Transverse colon (tissue), 4 donors: ENCODE measurements at places on chromosomes 6 and 20. TPM values are rescaled to one million over a fixed set of nuclear protein-coding genes. Genes with fewer than 3 reads are reported as not detected.

RIPOR3 gene
- total RNA-seq = 4.6 TPM

AGER gene
- 3.0 TPM for total RNA-seq

RSPH3 gene
- 23.6 TPM for total RNA-seq

CGA gene
- total RNA-seq = not detected

LAMA4 gene
- total RNA-seq = 27.3 TPM

DEK gene
- 96.9 TPM for total RNA-seq

COL21A1 gene
- total RNA-seq = 5.7 TPM

PLCB4 gene
- 20.6 TPM for total RNA-seq

PDE10A gene
- 1.4 TPM for total RNA-seq

ZNF165 gene
- 4.1 TPM for total RNA-seq

TGM3 gene
- total RNA-seq = not detected

NOTCH4 gene
- 24.3 TPM for total RNA-seq

PLN gene
- total RNA-seq = 32.6 TPM

NMBR gene
- total RNA-seq = not detected
